Spinal cord (tissue), 10 donors: ENCODE measurements at places on chromosomes 11 and 22. TPM values are rescaled to one million over a fixed set of nuclear protein-coding genes. Genes with fewer than 3 reads are reported as not detected.

OR51E2 gene
- total RNA-seq, result 0.40 TPM

GRCh38 chr11:70712471-70712870 lies 314.1 kb downstream of the CTTN start:
- H3K4me1 ChIP-seq, result peaks cover 59% of the 10 kb centered on the region
- H3K27ac ChIP-seq, result no peak overlapping the region
- no peak overlapping the region for H3K4me3 ChIP-seq
- H3K27me3 ChIP-seq, result peaks cover 2% of the 10 kb centered on the region

- peaks cover 51% of the 10 kb centered on the region for H3K36me3 ChIP-seq
- H3K4me1 ChIP-seq, result peaks cover 46% of the 10 kb centered on the region
- no peak overlapping the region for H3K27ac ChIP-seq
- no peaks in the 10 kb centered on the region for H3K27me3 ChIP-seq
- peak overlapping the region; percentile 21 for H3K4me3 ChIP-seq
- DNase-seq, result peak; percentile 77
Observed at GRCh38 chr22:19959043-19959586, 17.5 kb upstream of the TXNRD2 start.

- H3K36me3 ChIP-seq, result no peaks in the 10 kb centered on the region
- no peaks in the 10 kb centered on the region for H3K4me1 ChIP-seq
- H3K27me3 ChIP-seq, result no peaks in the 10 kb centered on the region
- no peak overlapping the region for H3K4me3 ChIP-seq
- DNase-seq, result no peak
Observed at GRCh38 chr11:10588904-10589303, 20.4 kb upstream of the LYVE1 start.

- no peaks in the 10 kb centered on the region for H3K27me3 ChIP-seq
- H3K27ac ChIP-seq, result no peak overlapping the region
- DNase-seq, result no peak
- H3K36me3 ChIP-seq, result no peaks in the 10 kb centered on the region
Observed at GRCh38 chr11:41879214-41879613, 419.8 kb upstream of the LRRC4C start.

- H3K4me3 ChIP-seq, result no peak overlapping the region
- H3K27ac ChIP-seq, result no peak overlapping the region
- H3K27me3 ChIP-seq, result no peaks in the 10 kb centered on the region
- H3K36me3 ChIP-seq, result no peaks in the 10 kb centered on the region
- H3K4me1 ChIP-seq, result peaks cover 8% of the 10 kb centered on the region
Observed at GRCh38 chr11:72525466-72525865, 91.1 kb upstream of the CLPB start.

WNT7B gene
- 5.0 TPM for total RNA-seq

DNA sequence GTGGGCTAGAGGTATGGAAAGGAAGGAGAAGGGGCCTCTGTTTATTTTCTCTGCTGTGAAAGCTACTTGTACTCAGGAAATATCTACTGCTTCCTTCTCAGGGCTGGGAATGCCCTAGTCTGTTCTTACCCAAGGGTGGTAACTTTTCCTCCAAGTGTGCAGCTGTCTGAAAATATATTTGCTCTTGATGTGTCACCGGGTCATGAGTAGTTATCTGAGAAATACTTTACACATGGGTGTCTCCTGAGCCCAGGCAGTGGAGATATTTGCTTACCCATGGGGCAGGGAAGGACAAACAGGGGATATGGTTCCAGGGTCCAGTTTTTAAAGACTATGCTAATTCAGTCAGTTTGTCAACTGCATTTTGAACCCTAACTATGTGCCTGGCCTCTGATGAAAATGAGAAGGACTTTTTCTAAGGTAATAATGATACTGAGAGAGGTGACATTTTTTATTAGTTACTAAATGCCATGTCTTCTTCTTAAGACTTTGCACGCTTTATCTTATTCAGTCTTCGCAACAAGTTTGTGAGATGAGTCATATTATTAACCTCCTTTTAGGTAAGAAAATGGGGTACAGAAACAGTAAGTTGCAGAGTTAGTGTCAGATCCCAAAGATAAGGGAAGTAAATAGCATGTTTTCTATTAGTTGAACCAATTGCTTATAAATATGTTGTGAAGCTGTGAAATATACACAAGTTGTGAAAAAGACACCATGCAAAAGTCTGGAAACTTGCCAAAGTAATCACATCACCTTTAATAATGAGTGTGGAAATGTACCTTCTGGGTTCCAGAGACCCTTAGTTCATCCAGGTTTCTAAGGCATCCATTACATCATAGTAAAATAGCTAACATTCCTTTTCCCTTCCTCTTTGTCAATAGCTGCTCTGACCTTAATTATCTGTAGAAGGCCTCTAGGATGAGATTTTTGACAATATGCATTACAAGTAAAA lies 22.9 kb downstream of the SYTL2 start:
- no peaks in the 10 kb centered on the region for H3K36me3 ChIP-seq
- no peak overlapping the region for H3K27ac ChIP-seq
- H3K4me1 ChIP-seq, result no peaks in the 10 kb centered on the region

DNA sequence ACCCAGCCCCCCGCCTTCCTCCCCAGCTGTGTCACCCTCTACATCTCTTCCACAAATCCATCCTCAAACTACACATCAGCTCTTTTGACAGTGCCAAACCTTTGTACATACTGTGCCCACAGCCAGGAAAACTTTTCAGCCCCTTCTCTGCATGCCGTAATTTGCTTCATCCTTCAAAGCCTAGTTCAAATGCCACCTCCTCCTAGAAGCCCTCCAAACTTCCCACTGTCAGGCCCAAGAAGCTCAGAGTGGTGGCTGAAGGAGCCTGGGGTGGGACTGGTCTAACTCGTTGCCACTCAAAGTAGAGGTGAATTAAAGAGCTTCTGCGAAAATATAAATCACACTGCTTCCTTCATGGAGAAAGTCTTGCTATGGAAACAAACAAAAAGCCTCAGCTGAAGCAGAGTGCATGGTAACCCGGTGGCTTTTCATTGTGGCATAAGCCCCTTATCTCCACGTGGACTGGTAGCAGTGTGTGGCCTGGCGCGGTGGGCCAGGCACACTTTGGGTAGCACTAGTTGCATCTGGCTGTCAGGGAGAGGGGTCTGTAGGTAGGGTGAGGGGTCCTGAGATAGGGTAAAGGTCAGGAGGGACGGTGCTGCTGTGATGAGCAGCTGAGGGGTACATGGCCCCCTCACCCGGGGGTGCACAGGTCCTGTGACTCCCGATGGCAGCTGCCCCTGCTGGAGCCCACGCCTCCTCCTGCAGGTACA lies 76.9 kb downstream of the MYO7A start:
- H3K27me3 ChIP-seq, result no peaks in the 10 kb centered on the region
- H3K4me1 ChIP-seq, result no peaks in the 10 kb centered on the region
- no peak overlapping the region for H3K4me3 ChIP-seq

- no peak overlapping the region for H3K4me3 ChIP-seq
- H3K27me3 ChIP-seq, result no peaks in the 10 kb centered on the region
- H3K27ac ChIP-seq, result peak overlapping the region; percentile 35
- peaks cover 85% of the 10 kb centered on the region for H3K4me1 ChIP-seq
- DNase-seq, result no peak
Observed at GRCh38 chr22:21942407-21943343, 10.0 kb downstream of the PPM1F start.

APOBEC3H gene
- total RNA-seq, result not detected

DNA sequence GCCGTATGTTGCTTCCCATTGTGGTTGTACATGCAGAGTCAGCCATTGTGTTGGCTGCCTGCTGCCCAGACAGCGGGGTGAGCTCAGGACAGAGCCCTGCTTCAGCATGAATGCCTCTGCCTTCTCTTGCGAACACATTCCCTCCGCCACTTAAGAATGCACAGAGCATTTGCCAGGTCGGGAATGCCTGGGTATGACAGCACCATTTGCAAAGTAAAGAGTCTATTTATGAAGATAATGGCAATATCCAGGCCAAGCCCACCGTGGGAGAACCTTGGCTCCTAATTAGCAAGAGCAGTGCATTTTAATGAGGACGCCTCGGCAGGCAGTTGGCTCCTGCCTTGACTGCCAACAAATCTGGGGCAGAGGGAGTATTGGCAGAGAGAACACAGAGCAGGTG lies 62.5 kb upstream of the SORL1 start:
- H3K4me3 ChIP-seq, result no peak overlapping the region
- no peaks in the 10 kb centered on the region for H3K27me3 ChIP-seq
- DNase-seq, result peak; percentile 31
- H3K4me1 ChIP-seq, result peaks cover 7% of the 10 kb centered on the region
- no peak overlapping the region for H3K27ac ChIP-seq
- H3K36me3 ChIP-seq, result no peaks in the 10 kb centered on the region

DNA sequence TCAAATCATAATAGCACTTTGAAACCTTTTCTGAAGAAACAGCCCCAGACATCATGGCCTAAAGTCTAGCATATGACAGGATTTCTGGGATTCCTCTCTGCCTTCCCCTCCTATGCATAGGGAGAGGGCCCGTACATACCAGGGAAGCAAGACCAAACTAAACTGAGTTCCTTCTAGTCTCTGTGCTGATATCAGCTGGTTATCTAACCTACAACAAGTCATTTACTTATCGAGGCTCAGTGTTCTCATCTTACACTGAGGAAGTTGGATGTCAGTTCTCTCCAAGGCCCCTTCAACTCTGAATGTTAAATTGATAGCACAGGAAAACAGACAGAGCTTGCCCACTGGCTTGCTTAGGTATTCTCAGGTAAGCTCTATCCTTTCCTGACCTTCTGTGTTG lies 17.0 kb upstream of the GRIK4 start:
- H3K27ac ChIP-seq, result no peak overlapping the region
- H3K27me3 ChIP-seq, result no peaks in the 10 kb centered on the region
- no peak overlapping the region for H3K4me3 ChIP-seq
- DNase-seq, result no peak

ALG9 gene
- total RNA-seq, result 61.1 TPM

SLC5A1 gene
- total RNA-seq, result 0.30 TPM

- peaks cover 12% of the 10 kb centered on the region for H3K36me3 ChIP-seq
- H3K4me3 ChIP-seq, result peak overlapping the region; percentile 55
- DNase-seq, result no peak
- peaks cover 2% of the 10 kb centered on the region for H3K27me3 ChIP-seq
Observed at GRCh38 chr11:70662691-70663098, 264.4 kb downstream of the CTTN start.

DNA sequence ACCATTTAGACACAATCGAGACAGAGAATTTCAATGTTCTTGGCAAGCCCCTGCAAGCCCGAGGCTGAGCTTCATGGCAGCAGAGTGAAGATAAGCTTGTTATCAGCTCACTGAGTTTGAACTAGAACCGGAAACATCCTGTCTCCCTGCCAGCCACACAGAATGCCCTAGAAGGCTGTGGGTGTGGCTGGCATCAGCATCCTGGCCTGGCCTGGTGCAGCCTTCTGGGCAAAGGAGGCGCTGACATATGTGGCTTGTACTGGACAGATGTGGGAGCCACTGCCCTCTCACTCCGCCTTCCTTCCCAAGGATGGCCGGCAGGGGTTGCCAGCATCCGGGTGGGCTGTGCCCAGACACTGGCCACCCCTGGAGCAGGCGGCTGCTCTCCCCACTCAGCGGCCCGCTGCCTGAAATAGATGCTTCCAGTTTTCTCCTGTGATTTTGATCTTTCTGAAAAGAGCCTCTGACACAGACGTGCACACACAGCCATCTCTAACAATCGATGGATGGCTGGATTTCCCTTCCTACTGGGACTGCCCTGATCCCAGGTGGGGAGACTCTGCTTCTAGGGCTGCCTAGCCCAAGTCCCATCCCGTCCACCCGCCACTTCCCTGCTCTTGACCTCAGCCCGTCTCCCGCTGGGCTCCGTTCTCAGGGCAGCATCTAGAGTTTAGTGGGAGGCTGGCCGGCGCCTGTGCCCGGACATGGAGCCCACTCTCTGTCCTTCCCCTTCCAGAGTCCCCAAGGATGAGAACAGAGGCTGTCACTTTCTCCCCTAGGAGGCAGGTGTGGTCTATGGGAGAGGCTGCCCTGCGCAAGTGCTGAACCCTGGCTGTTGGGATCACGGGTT lies 149.7 kb downstream of the CTTN start:
- no peak overlapping the region for H3K4me3 ChIP-seq
- no peaks in the 10 kb centered on the region for H3K27me3 ChIP-seq
- DNase-seq, result no peak
- no peak overlapping the region for H3K27ac ChIP-seq
- H3K4me1 ChIP-seq, result peaks cover 77% of the 10 kb centered on the region

HBG1 gene
- total RNA-seq, result 1,550 TPM

ABTB2 gene
- 4.6 TPM for total RNA-seq

BDNF gene
- 3.5 TPM for total RNA-seq

NCR3LG1 gene
- 14.4 TPM for total RNA-seq

FGF19 gene
- not detected for total RNA-seq

DNA sequence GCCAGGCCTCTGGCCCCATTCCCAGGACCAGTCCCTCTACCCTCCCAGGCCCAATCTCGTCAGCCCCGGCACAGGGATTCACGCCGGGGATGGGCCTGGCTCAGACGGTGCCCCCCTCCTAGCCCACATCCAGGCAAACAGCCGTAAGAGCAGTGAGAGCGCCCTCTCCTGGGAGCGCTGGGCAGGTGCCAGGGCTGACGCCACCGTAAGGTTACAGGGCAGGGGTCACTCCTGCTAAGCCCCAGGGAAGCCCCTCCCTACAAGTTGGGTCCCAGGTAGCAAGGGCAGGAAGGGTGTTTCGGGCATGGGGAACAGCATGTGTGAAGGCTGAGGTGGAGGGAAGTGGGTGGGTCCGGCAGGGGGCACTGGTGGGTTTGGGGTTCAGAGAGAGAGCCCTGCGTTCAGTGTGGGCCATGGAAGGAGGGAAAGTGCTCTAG lies 19.2 kb upstream of the PPARA start:
- H3K4me3 ChIP-seq, result no peak overlapping the region
- no peak overlapping the region for H3K27ac ChIP-seq
- H3K36me3 ChIP-seq, result peaks cover 4% of the 10 kb centered on the region
- H3K27me3 ChIP-seq, result no peaks in the 10 kb centered on the region
- no peak for DNase-seq
- H3K4me1 ChIP-seq, result peaks cover 36% of the 10 kb centered on the region

CEP126 gene
- total RNA-seq, result 10.1 TPM

UPB1 gene
- 0.69 TPM for total RNA-seq

DNA sequence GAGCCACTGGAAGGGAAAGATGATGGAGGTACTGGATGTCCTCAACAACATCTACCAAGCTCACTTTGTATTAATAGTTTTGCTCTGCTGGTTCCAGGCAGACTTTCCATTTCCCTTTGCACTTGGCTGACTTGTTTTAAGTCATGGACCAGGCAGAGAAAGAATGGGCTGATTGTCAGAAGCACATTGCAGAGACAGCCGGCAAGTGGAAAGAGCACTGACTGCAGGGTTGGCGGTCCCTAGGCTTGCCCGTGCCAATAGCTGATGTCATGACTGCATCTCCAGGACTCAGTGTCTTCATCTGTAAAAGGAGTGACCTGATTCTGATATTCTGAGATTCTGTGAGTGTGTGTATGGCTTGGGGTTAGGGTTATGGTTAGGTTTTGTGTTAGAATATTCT lies 20.9 kb upstream of the NNMT start:
- no peak overlapping the region for H3K4me3 ChIP-seq
- H3K4me1 ChIP-seq, result peaks cover under 1% of the 10 kb centered on the region
- no peaks in the 10 kb centered on the region for H3K36me3 ChIP-seq
- peaks cover 5% of the 10 kb centered on the region for H3K27me3 ChIP-seq
- no peak overlapping the region for H3K27ac ChIP-seq
- DNase-seq, result no peak

- no peaks in the 10 kb centered on the region for H3K27me3 ChIP-seq
- no peaks in the 10 kb centered on the region for H3K36me3 ChIP-seq
- peak; percentile 92 for DNase-seq
- H3K4me1 ChIP-seq, result peaks cover 31% of the 10 kb centered on the region
- peak within 1 kb of the TSS; percentile 99 for H3K27ac ChIP-seq
Observed at GRCh38 chr11:65498977-65499712, at the start of gene MALAT1. Gene MALAT1 (plus strand): TSS chr11:65499045.

- no peaks in the 10 kb centered on the region for H3K36me3 ChIP-seq
- H3K4me1 ChIP-seq, result peaks cover 68% of the 10 kb centered on the region
- H3K27me3 ChIP-seq, result no peaks in the 10 kb centered on the region
- H3K4me3 ChIP-seq, result no peak overlapping the region
- peak overlapping the region; percentile 89 for H3K27ac ChIP-seq
Observed at GRCh38 chr11:73335204-73335923, 27.3 kb downstream of the ARHGEF17 start.

GGTLC2 gene
- not detected for total RNA-seq
